Mesenteric fat pad (tissue), 1 donor: ENCODE measurements at places on chromosomes 6 and 20.
A peak's percentile ranks its signal among the peaks of the same experiment; 100 is the strongest.

- DNase-seq, result no peak
These were observed 158.2 kb upstream of the SUPT3H start for GRCh38 chr6:45535933-45536332.

DNA sequence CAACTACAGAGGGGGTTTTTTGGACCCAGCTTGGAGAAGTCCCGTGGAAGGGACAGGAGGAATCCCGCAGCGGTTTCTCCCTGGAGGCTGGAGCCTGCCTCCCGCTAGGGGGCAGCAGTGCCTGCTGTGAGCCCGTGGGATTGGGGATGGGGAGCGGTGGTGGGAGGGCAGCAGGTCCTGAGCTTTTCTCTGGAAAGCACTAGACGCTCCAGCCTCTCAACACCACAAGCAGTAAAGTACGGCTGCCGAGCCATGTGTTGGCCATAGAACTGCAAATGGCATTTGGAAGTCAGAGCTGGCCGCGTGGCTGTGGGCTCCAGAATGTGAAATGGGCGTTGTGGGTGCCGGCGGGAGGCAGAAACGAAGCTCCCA is 47.8 kb downstream of the GMPR start:
- DNase-seq, result peak; percentile 78

DNA sequence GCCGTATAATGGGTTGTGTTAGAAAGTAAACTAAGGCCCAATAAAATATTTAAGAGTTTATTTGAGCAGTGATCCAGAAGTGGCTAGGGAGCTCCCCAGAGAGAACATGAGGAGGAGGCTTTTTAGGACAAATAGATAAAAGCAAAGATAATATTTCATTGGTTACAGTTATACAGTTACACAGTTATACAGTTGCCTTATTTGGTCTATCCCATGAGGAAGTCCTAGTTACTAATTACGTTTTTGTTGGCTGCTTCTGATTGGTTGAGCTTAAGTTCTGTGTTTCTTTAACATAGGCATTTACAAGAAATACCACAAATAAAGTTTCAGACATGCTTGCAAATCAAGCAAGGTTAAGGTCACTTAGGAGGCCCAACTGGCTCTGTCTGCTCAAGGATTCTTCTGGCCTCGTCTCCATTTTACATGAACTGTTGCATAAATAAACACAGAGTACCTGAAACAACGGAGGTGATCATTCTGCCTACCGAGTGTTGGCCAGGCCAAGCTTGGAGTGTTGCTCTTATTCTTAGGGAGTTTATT is 7.0 kb downstream of the UBD start:
- no peak for DNase-seq

DNA sequence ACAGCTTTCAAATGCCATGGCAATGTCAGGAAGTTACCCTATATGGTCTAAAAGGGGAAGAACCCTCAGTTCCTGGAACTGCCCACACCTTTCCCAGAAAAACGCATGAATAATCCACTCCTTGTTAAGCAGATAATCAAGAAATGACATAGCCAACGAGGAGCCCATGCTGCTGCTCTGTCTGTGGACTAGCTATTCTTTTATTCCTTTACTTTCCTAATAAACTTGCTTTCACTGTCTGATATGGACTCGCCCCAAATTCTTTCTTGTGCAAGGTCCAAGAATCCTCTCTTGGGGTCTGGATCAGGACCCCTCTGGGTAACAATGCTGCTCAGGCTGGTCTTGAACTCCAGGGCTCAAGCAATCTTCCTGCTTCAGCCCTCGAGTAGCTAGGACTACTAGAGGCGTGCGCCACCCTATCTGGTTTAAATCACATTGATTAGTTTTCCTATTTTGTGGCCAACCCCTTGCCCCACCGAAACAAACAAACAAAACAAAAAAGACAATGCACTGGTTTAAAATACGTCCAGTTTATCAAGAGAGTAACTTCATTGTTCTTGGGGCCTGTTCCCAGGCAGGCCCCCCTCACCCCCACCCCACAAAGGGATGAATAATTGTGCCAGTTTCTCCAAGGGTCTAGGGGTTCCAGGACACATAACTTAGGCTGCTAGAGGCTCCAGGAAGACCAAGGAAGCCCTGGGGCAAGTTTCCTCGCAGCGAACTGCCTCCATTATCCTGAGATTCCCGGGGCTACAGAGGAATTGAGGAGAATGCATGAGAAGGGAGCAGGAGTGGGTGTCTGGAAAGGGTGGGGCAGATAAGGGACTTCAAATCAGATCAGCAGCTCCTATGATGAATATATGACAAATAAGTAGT is 10.1 kb upstream of the AKAP12 start:
- DNase-seq, result no peak

GRCh38 chr20:22684763-22685443 is 100.5 kb upstream of the FOXA2 start:
- DNase-seq, result no peak

- no peak for DNase-seq
These were observed 37.6 kb downstream of the NRN1 start for GRCh38 chr6:5968817-5969734.

- peak; percentile 6 for DNase-seq
These were observed 23.9 kb downstream of the TRERF1 start for GRCh38 chr6:42427871-42428270.

GRCh38 chr20:9966966-9967365 is 67.8 kb upstream of the ANKEF1 start:
- DNase-seq, result no peak

GRCh38 chr6:131182991-131183425 is 47.7 kb downstream of the AKAP7 start:
- no peak for DNase-seq

DNA sequence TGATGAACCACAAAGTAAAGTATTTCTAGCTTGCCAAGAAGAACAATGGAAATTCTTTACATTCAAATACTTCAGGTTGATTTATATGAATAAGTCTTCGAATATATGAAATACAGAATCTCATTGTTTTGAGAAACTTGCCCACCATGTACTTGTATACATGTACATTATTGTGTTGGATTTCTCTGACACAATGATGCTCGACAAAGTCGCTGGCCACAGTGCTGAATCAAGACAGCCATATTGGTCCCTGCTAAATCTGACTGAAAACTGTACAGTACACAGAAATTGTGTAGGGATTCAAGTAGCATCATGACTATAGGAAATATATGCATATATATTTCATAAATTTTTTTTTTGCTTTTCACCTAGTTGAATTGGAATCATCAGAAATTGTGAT is 13.1 kb upstream of the LIN28B start:
- DNase-seq, result no peak

DNA sequence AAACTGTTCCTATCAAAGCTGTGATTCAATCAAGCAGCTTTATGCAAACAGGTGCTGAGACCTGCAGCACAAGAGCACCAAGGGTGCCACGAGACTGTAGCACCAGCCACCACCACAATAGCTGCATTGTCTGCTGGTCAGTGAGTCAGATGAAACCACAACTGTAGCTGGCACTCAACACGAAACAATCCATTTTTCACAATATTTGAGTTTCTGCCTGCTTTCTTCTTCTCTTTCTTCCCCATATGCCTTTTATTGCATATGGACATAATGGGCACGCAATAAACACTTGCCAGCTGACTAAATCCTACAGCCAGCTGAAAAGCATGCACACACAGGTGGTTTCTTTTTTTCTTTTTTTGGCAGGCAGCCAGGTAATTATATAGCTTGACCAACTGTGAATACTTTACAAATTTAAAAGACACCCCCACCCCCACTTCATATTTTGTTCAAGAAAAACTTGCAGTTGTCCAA is 16.6 kb downstream of the SLC2A12 start:
- no peak for DNase-seq
